ENCODE measurements at places on chromosomes 2 and 18.

- no peak for DNase-seq
Observed at GRCh38 chr2:181051861-181052522, 71.6 kb downstream of the UBE2E3 start.

DNA sequence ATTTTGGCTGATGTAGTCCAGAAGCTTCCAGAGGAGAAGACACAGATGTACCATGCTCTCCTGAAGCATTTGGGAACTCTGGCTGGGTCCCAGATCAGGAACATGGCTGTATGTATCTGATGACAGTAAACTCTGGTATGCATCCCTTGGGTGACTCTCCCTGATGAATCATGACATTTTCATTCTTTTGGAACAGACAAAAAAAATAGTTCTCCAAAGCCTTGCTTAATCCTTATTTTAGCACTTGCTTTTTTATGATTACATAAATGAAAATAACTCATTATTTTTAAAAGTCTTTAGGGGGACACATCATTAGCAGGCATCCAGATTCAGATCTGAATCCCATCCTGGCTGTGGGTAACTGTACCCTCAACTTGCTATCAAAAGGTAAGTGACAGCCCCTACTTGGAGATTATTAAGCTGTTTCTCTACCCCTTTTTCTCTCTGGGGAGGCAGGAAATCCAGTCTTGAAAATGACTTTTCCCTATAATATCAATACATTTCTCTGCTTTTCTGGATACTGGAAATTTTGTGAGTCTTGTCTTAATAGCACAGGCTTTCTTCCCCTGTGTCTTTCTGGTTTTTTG lies 23.3 kb downstream of the AOX1 start:
- DNase-seq = peak; percentile 93

DNA sequence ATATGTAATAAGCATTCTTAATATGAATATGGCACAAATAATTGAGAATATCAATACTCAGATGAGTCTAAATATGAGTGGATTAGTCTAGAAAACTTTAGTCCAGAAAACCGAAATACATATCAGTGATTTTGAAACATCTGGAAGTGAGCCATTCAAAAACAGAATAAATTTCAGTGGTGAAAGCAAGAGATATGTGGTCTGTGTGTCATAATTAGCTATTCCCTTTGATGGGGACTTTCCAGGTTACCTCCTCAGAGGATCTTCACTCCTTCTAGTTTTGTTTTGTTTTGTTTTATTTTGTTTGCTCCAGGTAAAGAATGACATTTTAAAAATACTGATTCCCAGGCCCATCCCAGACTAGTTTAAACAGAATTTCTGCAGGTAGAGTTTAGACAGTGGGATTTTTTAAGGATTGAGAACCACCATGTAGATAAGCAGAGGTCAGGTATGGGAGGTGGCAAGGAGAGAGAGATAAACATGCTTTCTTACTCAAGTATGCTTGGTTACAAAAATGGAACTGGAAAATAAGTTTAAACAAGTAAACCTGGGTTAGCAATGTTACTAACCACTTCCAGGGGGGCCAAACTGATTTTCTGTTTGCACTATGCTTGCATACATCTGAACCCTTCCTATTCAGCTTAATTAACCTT lies 70.7 kb downstream of the NABP1 start:
- DNase-seq = no peak

DNA sequence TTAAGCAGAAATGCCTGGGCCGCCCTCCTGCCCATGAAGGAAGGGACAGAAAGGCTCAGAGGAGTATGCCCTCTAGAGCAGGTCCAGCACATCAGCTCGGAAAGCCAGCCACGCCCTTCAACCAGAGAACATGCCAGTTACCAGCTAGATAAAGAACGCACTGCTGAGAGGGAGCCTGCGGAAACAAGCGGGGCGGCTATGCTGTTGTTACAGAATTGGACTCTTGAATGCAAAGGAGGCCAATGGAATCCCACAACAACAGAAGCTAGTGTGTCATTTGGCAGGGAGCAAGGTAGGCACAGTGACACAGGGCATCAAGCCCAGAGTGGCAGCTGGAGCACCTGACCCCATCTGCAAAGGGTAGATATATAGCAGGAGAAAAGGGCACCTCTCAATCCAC lies 242.9 kb upstream of the ID2 start:
- DNase-seq = no peak

- no peak for DNase-seq
Observed at GRCh38 chr2:231720292-231720986, 12.1 kb downstream of the PTMA start.

- peak; percentile 70 for DNase-seq
Observed at GRCh38 chr2:109613081-109613921, 465 bp downstream of the SEPTIN10 start.

DNA sequence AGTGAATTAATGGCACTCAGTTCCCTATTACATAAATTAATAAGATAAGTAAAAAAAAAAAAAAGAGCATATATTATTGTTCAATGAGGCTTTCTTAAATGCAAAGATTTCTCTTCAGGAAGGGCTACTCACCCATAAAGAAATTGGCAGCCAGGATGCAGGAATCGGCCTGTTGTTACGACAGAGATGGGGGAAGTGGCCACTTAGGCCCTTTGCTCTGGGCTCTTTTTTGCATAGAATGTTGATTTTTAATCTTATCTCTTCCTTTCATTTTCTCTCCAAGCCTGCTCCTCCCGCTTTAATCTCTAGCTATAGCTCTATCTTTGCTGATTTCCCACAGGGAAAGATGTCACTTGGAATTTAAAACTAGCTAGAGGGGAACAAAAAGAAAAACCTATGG lies 391.8 kb upstream of the CRIM1 start:
- no peak for DNase-seq

- peak; percentile 24 for DNase-seq
Observed at GRCh38 chr18:23067236-23067635, 68.0 kb upstream of the CABLES1 start.

DNA sequence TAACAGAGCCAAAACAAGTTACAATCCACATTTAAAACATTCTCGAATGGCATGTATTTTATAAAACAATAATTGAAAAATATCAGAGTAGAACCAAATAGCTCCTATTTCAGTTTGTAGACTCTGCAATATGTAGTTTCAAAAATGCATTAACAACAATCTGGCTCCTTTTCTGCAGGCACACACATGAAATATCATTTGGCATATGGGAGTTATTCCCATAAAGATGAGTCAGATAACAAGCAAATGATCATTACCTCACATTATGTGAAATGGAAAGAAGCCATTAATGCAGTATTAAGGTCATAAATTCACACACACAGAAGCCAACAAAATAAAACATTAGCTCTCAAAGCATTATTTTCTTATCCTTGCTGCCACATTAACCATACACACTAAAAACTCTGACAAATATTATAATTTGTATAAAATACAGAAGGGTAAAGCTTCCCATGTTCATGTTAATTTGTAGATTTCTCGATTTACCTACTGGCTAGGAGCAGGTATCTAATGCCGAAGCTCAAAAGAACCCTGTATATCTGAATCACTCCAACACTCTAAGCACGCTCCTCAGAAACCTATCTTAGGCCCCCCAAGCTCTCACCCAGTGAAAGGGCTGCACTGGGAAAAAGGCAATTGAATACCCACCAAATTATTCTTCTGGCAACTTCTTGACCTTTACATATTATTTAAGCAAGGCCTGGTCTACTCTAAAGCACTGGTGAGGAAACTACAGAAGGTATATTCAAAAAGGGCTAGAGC lies 13.8 kb downstream of the NBAS start:
- no peak for DNase-seq

GRCh38 chr2:100941646-100942240 lies 60.3 kb upstream of the RPL31 start:
- no peak for DNase-seq

- DNase-seq = no peak
Observed at GRCh38 chr2:232600053-232600773, 33.2 kb upstream of the EFHD1 start.

- no peak for DNase-seq
Observed at GRCh38 chr2:148974095-148974494, 64.4 kb upstream of the LYPD6B start.

DNA sequence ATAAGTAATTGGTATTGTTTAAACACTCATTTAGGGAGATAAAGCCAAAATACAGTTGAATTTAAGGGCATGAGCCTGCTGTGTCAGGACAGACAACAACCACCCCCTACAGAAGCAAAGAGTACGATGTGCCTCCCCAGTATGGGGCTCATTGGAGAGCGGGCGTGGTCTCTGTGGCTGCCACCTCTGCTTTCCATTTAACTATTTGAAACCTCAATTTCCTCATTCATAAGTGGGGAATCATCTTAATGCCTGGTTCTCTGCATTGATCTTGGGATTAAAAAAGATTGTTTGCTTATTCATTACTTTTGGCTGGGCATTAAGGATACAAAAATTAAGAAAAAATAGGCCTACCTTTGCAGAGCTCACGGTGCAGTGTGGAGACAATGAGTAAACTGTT lies 21.4 kb downstream of the KCNS3 start:
- no peak for DNase-seq

- no peak for DNase-seq
Observed at GRCh38 chr2:232485348-232485756, 2.3 kb downstream of the ECEL1 start.

DNA sequence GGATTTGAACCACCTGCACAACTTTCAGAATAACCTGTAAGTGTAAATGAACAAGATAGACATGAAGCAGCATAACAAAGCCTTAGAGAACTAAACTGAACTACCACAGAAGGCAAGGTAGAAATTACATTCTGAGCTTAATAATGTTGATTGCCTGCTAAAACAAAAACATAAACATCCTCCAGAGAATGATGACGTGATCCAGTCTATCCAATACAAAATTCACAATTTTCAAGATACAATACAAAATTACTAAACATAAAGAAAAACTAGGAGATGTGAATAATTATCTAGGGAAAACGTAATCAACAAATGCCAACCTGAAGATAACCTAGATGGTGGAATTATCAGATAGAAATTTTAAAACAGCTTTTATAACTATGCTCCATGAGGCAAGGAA lies 40.7 kb upstream of the EGR4 start:
- no peak for DNase-seq
